CD4-positive, alpha-beta T cell treated with Interleukin-15 for 4 hours (primary cell): ENCODE measurements at places on chromosomes 3 and 15.

DNA sequence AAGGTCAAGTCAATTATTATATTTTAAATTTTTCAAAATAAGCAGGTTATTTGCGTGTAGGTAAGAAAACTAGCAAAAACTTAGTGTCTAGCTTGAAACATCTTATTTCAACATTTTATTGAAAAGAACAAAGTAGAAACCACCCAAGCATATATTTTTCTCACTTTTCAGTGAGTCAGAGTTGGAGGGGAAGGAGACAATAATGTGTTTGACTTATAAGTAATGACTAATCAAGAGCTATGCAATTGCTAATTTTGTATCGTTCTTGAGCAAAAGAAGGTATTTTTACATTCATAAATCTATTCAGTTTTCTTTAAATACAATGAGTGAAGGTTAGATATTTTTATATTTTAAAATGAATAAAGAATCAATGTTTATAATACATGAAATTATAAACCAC, 54.4 kb upstream of the P2RY1 start:
- DNase-seq, result no peak

- no peak for DNase-seq
Observed at GRCh38 chr3:195044411-195044810, 226.5 kb downstream of the XXYLT1 start.

GRCh38 chr3:115836944-115837343, 213.6 kb downstream of the GAP43 start:
- DNase-seq, result peak; percentile 10

DNA sequence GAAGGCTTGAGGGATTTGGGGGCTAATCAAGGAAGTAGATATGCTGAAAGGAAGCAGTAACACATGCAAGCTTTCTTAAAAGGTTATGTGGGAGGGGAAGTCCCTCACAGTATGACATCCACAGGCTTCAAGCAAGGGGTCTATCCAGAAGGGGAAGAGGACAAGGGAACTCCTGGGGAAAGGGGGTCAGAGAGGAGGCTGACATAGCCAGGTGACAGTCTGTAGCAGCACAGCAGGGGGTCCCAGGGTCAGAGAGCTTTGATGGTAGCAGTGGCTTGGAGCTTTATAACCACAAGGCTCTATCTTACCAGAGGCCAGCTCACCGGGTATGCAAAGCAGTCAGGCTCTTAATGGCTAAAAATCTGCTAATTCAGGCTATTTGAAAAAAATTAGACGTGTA, 150.6 kb upstream of the NSMCE3 start:
- no peak for DNase-seq

- DNase-seq, result no peak
Observed at GRCh38 chr15:54990793-54991192, 205.9 kb downstream of the RSL24D1 start.

- peak; percentile 79 for DNase-seq
Observed at GRCh38 chr15:78056714-78057269, 20.7 kb downstream of the TBC1D2B start.

DNA sequence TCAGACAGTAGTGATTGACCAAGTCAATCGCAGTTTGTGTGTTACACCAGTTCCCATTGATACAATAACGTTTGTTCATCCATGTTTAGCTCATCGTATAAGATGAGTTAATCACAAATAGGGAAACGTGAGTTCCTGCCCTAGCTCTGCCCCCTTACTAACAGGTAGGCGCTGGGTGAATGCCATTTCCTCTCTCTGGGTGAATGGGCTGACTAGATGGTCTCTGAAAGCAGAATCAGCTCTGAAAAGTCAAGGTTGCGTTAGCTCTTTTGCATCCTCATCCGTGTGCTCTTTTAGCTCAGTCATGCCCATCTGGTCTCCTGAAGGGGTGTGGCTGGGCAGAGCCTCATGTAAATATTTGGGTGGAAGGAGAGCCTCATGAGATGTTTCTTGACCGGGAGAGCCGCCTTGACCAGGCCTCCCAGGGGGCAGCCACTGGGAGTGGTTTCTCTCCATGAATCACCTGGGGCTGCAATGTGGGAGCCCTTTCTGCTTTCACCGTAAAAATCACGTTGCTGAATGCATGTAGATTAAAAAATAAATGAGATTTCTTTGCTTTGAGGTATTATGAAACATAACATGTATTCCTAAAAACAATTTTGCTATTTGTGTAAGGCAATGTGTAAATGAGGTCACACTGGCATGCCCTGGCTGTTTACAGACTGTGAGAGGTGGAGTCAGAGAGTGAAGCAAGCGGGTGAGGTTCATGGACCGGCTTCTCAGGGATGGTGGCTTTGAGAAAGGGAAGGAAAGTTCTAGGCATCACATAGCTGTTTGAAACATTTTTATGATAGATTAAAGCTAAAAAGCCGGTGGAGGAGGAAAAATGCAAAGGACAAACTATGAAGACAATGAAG, 108.4 kb upstream of the RASGRP1 start:
- DNase-seq, result no peak

GRCh38 chr3:115211810-115212492, 64.9 kb upstream of the ZBTB20 start:
- DNase-seq, result no peak

DNA sequence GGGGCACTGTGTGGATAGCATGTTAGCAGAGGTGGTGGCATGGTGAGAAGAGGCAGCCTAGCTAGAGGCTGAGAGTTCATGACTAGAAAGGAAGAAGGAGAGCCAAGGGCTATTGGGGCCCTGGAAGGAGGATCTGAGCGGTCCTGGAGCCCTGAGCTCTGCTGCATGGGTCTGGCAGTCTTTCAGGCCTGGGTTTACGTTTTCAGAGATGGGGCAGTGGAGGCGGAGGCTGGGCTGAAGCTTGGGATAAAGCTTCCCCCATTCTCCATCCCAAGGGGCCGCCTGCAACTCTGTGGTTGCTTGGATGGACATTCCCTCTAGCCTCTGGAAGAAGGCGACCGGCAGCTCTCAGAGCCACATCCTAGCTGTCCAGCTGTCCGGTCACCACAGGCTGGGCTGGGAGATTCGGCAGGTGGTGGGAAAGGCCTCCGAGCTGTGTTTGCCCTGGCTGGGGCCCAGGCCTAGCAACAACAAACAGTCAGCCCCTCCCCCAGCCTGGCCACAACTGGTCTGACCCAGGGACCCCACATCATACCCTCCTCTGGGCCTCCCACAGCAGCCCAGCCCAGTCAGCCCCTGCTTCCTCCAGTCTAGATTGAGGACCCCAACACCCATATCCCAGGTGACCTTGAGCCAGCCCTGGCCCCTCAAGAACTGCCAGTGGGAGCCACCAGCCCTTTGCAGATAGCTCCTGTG, 1.8 kb upstream of the SLC38A3 start:
- no peak for DNase-seq

DNA sequence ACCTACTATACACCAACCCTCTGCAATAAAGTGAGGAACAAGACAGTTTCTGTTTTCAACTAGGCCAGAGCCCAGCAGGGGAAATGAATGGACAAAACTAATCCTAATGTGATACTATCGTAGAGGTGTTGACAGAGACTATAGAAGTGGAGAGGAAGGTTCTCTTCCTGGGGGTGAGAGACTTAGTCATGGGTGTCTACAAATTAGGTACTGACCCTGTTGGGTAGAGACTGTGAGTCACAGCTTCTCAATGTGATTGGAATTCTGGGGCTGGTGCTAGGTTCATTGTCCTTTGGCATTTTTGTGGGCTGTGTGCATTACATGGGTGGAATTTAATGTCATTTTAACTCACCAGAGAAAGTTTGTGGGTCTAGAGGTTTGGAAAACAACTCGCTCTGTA, 79.3 kb downstream of the ADAMTSL3 start:
- no peak for DNase-seq

GRCh38 chr3:16837602-16838001, 47.2 kb upstream of the PLCL2 start:
- no peak for DNase-seq

- DNase-seq, result no peak
Observed at GRCh38 chr3:174094669-174095068, 697.1 kb downstream of the NLGN1 start.

DNA sequence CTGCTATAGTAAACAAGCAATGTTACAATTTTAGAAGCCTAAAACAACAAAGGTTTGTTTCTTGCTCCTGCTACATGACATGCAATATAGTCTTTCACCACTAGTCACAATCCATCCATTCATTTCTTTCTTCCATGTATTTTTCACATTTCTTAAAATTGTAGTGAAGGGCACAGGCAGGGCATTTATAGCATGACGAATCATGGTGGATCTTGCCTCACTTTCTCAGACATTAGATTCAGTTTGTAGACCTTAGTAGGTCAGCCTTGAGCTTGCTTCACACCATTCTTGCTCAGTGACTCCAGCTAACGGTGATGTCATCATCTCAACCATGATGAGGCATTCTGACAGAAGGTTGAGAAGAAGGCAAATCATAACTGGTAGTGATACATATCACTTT, 546.8 kb downstream of the TBL1XR1 start:
- no peak for DNase-seq

- no peak for DNase-seq
Observed at GRCh38 chr3:141878817-141879216, 2.4 kb downstream of the ATP1B3 start.

DNA sequence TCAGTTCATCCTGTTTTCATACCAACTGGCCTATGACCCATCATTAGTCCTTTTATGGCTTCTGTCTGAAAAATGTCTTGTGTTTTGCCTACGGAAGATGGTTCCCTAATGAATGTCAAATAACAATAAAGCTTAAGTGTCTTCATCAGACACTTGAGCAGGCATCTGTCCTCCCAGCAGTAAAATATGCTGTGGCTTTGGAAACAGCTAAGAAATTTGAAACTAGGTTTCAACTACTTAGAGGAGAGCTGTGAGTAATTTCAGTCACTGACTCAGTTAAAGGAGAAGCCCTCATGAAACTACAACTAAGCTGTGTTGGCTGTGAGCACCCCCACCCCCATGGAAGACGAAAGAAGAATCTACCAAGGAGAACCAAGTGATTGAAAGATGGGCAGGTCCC, 409.4 kb upstream of the PPP2R3A start:
- no peak for DNase-seq

- DNase-seq, result no peak
Observed at GRCh38 chr3:65836047-65836446, 202.7 kb downstream of the MAGI1 start.

DNA sequence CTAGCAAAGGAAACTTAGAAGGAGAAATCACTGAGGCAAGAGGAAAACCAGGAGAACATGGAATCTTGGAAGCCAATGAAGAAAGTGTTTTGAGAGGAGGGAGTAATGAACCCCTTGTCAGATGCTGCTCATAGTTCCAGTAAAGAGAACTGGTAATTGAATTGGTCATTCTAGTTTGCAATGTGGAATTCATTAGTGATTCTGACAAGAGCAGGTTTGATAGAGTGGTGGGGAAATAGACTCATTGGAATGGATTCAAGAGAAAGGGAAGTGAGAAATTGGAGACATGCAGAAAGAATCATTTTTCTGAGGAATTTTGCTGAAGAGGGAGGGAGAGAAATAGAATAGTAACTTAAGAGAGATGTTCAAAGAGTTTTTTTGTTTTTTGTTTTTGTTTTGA, 21.0 kb downstream of the GLCE start:
- DNase-seq, result no peak
